ENCODE measurements at places on chromosomes 2 and 18.

GRCh38 chr18:35522130-35522959, 24.6 kb upstream of the INO80C start:
- DNase-seq = no peak

DNA sequence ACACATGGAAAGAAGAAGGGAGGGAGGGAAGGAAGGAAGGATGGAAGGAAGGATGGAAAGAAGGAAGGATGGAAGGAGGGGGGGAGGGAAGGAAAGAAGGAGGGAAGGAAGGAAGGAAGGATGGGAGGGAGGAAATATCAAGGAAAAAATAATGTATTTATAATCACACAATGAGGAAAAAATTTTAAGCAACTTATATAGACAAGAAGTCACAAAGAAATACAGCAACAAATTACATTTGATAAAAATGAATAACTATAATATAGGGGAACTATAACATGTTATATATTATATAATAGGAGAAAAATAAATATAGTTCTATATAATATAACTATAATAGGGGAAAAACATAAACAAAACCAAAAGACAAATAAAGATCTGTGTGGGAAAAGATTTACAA, 441.8 kb downstream of the LRATD1 start:
- DNase-seq = no peak

- DNase-seq = no peak
These were observed 1506.6 kb downstream of the LRP1B start for GRCh38 chr2:140624200-140624599.

GRCh38 chr2:109129921-109130722, 1.1 kb downstream of the SH3RF3 start:
- no peak for DNase-seq

- DNase-seq = peak; percentile 41
These were observed 116.2 kb downstream of the SMAD7 start for GRCh38 chr18:48834413-48835031.

Data from activated naive CD8-positive, alpha-beta T cell treated with anti-CD3 and anti-CD28 coated beads, Interleukin-2, amount 50 U/mL, for 16 hours (primary cell).